ENCODE measurements at places on chromosomes 3 and 15.

GRCh38 chr3:37862219-37862902 is 681 bp downstream of the CTDSPL start:
- peak; percentile 74 for DNase-seq

DNA sequence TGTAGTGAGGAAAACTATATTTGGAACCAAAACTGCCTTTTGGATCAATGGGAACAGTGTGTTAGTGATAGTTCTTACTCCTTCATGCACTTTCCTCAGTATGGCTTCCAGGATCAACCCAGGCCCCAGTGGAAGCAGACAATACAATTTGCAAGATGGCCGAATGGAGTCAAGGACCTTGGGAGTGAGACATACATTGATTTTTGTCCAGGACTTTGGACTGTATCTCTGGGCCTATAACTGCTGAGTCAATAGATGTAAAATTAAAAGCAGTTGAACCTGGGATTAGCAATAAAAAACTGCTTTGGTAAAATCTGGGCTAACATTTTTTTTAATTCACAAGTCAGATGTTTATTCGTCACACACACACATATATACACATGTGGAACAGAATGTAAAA is 1.8 kb downstream of the ARRDC4 start:
- no peak for DNase-seq

GRCh38 chr3:45269952-45270351 is 43.9 kb upstream of the TMEM158 start:
- DNase-seq: no peak

- no peak for DNase-seq
These were observed 79.5 kb upstream of the UMPS start for GRCh38 chr3:124650798-124651197.

- no peak for DNase-seq
These were observed 34.1 kb downstream of the MB21D2 start for GRCh38 chr3:192883512-192883911.
